ENCODE measurements at places on chromosomes 2 and 18.

DNA sequence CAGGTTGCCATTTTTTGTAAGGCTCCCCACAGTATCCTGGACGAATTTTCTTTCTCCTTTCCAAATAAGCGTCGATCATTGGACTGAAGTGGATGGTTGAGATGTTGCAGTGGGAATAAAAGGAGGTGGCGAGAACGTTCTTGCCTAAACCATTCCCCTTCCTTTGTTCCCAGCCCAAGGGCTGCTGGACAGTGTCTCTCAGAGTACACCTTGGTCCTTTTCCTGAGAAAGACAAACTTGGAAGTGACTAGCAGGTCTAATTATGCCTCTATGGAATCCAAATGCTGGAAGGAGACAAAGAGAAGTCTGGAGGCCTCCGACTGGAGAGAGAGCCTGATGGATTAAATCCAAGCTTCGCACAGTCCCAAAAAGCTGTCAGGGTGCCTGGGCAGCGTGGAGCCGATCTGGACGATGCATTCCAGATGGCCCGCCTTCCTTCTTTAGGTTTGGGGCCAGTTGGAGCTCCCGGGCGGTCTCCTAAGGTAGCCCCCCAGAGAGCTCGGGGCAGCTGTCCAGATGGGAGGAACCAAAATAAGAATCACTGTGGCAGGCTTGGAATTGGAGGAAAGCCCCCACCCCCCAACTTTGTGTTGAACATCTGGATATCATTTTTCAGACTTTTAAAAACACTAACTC is 186.8 kb downstream of the TMEM247 start:
- DNase-seq, result no peak

GRCh38 chr2:97848306-97848705 is 134.9 kb downstream of the ZAP70 start:
- no peak for DNase-seq

- no peak for DNase-seq
Measured at GRCh38 chr2:21268878-21269224, 145.1 kb downstream of the TDRD15 start.

- DNase-seq, result no peak
Measured at GRCh38 chr2:156765450-156765849, 329.3 kb downstream of the GPD2 start.

DNA sequence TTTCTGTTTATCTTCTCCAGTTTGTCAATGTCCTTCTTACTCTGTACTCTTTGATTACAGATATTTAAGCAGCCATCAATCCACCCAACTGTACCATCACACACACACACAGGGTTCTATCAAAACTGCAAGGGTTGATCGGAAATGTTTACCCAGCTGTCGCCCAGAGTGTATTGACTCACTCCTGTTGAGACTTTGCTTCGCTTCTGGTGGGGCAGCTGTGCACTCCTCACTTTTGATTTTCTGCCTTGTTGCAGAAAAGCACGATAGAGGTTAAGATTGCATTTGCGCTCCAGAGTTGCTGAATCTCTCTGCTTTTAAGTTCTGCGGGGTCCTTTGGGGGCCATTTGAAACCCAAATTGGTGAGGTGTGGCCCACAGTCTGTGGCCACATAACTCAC is 216.2 kb downstream of the SETBP1 start:
- DNase-seq, result peak; percentile 45

- no peak for DNase-seq
Measured at GRCh38 chr2:22530131-22530530, 854.8 kb upstream of the KLHL29 start.

GRCh38 chr2:173054466-173054865 is 21.2 kb upstream of the MAP3K20 start:
- no peak for DNase-seq

- no peak for DNase-seq
Measured at GRCh38 chr2:127029350-127030051, 77.5 kb downstream of the BIN1 start.

DNA sequence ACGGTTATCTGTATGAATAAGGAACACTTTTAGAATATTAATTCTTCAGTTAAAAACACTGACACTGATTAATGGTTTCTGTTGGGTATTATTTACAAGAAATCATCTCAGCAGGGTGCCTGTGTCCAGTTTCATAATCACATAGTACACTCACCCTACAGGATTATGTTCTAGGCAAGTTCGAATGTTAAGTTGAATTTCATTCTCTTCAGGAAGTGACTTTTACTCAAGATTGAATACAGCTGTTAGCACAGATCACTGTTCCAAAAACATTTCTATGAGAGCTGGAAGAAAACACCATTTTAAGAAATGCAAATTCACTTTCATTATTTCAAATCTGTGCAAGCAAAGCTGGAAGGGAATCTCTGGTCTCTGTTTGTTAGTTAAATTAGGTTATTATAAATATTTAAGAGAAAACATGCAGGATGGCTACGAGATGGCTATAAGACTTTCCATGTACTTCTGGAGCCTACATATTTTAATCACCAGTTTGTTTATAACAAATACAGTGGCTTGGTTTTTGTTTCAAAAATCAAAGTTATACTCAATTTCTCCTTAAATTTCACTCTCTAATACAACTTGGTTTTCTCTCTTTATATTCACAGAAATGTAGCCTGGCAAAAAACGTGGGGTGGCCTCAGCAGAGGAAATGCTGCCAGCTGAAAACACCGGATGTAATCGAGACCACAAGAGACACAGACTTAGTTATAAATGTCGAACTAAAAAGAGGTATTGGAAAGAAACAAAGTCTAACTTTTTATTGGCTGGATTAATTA is 65.8 kb downstream of the RBMS1 start:
- DNase-seq, result no peak

GRCh38 chr2:95268211-95269035 is 5.8 kb upstream of the PROM2 start:
- no peak for DNase-seq

- DNase-seq, result no peak
Measured at GRCh38 chr2:43169099-43169945, 57.1 kb downstream of the ZFP36L2 start.

DNA sequence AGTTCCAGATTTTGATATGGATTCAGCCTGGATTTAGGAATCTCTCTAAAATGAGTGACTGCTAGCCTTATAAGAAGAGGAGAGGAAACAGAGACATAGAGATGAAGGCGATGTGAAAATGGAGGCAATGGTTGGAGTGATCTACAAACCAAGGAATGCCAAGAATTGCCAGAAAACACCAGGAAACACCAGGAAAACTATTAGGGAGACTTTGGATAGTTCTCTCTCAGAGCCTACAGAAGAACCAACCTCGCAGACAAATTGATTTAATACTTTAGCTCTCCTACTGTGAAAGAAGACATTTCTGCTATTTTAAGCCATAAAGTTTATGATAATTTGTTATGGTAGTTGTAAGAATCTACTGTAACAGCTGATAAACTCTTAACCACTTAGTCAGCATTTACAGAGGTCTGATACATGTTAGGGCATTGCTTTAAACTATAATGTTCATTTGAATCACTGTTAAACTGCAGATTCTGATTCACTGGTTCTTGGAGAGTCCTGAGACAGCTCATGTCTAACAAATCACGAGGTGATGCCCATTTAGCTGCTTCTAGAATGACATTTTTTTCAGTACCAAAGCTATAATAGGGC is 1702.6 kb upstream of the LRRTM1 start:
- DNase-seq, result no peak

GRCh38 chr2:207244971-207245925 is 79.5 kb upstream of the KLF7 start:
- DNase-seq, result no peak

- DNase-seq, result no peak
Measured at GRCh38 chr18:13136056-13136903, 82.3 kb upstream of the LDLRAD4 start.

- peak; percentile 28 for DNase-seq
Measured at GRCh38 chr2:219576505-219577388, 4.6 kb downstream of the INHA start.

DNA sequence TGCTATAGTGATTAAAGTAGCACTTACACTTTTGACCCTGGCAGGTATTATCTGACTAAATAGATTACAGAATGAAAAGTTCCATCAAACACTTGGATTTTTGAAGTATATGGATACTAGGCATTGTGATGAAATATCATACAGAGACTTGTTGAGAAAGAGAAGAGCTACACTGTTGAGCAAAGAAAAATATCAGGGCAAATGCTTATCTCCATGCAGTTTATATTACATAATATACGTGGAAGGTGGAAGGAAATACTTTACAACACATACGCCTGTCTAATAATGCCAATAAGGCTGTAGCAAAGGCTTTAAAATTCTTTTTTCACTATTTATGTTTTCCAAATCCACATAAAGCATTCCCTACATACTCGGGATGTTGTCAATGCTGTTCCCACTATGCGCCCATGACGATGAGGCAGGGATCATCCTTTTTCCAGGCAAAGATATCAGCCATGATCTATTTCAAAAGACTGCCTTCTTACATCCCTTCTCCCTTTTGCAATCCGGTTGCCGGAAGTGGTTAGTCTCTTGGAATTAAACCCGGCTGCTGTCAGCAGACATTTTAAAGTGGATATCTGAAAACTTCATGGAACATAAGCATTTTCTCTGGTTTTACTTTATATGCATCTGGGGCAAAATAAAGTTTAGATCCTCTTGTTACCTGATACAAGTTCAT is 92.6 kb upstream of the ITGA4 start:
- DNase-seq, result no peak

- no peak for DNase-seq
Measured at GRCh38 chr18:7626922-7627440, 59.9 kb downstream of the PTPRM start.

DNA sequence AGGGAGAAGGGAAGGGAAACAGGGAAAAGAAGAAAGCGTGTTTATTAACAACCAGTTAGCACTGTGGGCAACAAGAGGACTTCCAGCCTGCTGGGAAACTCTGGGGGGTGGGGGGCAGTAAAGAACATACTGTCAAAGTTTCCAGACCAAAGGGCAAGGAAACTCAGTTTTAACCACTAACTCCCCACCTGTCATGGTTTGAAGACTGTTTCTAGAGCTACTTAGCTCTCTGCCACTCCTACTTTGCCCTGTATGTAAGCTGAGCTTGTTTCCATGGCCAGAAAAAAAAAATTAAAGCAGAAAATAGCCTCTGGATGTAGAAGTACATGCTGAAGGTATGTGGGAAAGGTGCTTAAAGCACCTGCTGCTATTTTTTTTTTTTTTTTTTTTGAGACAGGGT is 11.0 kb upstream of the PTPN2 start:
- no peak for DNase-seq

GRCh38 chr2:66515743-66516142 is 80.8 kb downstream of the MEIS1 start:
- DNase-seq, result no peak

DNA sequence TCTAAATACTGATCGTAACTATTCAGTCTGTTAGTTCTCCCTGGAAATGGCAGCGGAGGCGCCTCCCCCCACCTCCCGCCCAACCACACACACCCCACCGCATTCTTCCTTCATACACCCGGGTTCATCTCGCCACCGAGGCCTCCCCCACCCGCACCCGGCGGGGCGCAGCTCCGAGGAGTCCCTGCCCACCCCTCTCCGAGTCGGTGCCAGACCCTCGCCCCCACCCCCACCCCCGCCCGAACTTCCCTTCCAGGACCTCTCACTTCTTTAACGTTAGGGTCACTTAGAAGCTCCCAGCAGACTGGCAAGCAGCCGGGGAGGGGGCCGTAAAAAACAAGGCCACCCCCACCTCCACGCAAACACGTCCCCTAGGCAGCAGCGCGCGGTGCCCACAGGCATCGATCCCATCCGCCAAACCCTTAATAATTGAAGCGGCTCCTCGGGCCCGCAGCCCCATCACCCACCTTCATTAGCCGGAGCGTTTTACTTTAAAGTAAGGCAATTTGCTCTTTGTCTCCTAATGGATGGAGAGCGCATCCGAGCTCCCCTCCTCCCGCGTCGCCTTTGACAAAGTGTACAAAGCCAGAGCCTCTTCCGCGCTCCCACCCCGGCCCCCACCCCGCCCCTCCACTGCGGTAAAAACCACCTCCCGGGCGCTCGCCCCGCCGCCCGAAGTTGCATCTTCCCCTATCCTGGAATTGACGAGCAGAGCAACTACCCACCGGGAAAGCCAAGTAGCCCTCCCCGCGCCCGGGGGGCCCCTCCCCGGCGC is 624 bp downstream of the ZNF516 start:
- DNase-seq, result peak; percentile 32

GRCh38 chr2:132562245-132562644 is 107.8 kb downstream of the LYPD1 start:
- no peak for DNase-seq

GRCh38 chr2:178553047-178553446 is 72.8 kb downstream of the PLEKHA3 start:
- no peak for DNase-seq

GRCh38 chr2:234026693-234027254 is 23.7 kb upstream of the SPP2 start:
- DNase-seq, result no peak

GRCh38 chr2:45962177-45962921 is 310.9 kb downstream of the PRKCE start:
- DNase-seq, result no peak

DNA sequence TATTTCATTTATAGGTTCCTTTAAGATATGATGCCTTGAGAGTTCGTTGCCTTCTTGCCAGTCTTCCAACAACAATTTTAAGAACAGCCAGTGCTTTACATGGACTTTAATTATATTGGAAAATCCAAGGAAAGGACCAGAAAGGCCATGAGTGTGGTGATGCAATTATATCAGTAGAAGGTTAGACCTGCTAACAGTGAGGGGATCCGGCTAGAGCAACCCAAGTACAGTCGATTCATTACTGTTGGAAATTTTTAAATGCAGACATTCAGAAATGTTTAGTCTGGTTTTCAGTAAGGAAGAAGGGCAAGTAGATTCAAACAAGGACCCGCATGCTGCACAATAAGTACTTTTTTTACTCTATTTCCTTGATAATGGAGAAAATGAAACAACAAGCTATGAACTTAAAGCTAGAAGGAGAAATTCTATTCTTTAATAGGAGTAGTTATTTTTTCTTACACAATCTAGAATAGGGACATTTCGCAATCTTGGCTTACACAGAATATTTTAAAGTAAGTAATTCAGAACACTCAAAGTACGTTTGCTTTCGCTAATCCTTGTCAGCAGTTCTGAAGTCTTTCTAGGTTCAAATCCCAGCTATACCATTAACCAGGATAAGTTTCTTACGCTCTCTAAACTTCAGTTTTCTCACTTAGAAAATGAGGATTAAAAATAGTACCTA is 405.5 kb downstream of the MEIS1 start:
- no peak for DNase-seq

DNA sequence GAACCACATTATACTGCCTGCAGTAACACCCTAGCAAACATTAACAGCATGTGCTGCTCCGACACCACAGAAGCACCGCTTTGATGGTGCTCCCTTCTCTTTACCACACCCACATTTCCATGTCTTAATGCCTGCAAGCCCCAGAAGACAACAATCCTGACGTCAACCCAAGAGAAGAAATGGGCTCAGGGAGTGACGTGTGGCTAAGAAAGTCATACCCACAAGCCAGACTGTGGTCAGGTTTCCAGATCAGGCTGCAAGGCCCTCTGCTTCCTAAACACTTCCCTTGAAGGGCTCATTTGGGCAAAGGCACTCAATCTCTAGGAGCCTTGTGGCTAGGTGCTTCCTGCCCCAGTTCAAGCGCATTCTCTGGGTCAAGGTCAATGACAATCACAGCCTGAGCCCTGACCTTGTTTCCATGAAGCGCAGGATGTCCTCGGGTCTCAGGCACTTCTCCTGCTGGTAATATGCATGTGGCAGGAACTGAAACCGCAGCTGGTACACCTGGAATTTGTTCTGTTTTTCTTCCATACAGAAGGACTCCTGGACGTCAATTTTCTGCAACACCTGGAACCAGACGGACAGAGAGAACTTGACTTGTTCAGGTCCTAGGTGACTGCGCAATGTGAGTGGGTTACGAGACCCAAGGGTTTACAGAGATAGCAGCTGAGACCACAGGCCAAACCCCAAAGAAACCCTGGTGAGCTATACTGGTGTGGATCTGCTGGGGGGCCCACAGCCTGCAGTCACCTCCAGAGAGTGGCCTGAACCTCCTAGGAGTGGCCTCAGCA is 67.2 kb downstream of the POLR1A start:
- no peak for DNase-seq
